ENCODE measurements at places on chromosomes 5 and 9. TPM values are rescaled to one million over a fixed set of nuclear protein-coding genes. Genes with fewer than 3 reads are reported as not detected.

The CCNO gene
- not detected for polyA plus RNA-seq

The DTWD2 gene
- polyA plus RNA-seq = 5.8 TPM

The STPG3 gene
- polyA plus RNA-seq = not detected

The PCDHGA12 gene
- 0.54 TPM for polyA plus RNA-seq

The PLAC8L1 gene
- not detected for polyA plus RNA-seq

- no peaks in the 10 kb centered on the region for H3K4me1 ChIP-seq
- no peaks in the 10 kb centered on the region for H3K36me3 ChIP-seq
- no peaks in the 10 kb centered on the region for H3K27me3 ChIP-seq
- H3K4me3 ChIP-seq = no peak overlapping the region
- no peak overlapping the region for H3K27ac ChIP-seq
Observed at GRCh38 chr5:142225141-142225540, 99.7 kb downstream of the SPRY4 start.

- no peak overlapping the region for H3K27ac ChIP-seq
- no peaks in the 10 kb centered on the region for H3K36me3 ChIP-seq
- H3K4me1 ChIP-seq = peaks cover 5% of the 10 kb centered on the region
- H3K27me3 ChIP-seq = peaks cover 14% of the 10 kb centered on the region
Observed at GRCh38 chr5:141910271-141910673, 13.4 kb upstream of the DELE1 start.

The WNT8A gene
- not detected for polyA plus RNA-seq

DNA sequence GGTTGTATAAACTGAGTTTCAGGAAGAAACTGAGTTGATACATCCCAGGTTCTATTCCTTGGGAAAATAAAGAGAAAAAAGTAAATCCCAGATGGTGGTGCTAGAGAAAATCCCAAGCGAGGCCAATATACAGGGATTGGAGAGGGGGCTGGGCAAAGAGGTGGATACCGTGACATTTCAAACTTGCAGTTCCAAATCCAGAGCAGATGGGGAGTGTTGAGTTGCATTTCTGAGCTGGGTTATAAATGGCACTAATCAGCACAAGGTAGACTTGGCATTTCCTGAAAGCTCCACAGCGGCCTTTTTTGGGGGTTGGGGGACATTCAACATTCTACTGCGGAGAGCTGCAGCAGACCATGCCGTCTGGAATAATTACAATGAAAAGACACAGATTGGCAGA lies 224.4 kb downstream of the NXNL2 start:
- no peak for DNase-seq
- no peaks in the 10 kb centered on the region for H3K36me3 ChIP-seq
- no peak overlapping the region for H3K27ac ChIP-seq

DNA sequence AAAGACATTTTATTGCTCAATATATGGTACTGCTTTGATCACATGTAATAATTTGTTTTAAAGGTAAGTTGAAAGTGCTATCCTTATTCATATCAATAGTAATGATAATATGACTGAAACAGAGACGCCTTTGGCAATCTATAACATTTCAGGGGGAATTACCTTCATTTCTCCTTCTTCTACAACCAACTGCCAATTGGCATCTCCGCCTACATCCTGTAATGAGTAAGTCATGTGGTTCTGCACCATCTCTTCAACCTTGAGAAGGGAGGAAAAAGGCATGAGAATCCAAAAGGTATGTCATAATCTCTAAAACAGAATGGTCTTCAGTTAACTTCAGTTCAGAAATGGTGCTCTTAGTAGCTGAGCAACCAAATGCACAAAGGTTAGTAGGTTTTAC lies 52.4 kb downstream of the HMGCR start:
- no peak overlapping the region for H3K27ac ChIP-seq
- no peak overlapping the region for H3K4me3 ChIP-seq
- no peaks in the 10 kb centered on the region for H3K27me3 ChIP-seq
- no peaks in the 10 kb centered on the region for H3K36me3 ChIP-seq
- DNase-seq = no peak
- H3K4me1 ChIP-seq = no peaks in the 10 kb centered on the region

DNA sequence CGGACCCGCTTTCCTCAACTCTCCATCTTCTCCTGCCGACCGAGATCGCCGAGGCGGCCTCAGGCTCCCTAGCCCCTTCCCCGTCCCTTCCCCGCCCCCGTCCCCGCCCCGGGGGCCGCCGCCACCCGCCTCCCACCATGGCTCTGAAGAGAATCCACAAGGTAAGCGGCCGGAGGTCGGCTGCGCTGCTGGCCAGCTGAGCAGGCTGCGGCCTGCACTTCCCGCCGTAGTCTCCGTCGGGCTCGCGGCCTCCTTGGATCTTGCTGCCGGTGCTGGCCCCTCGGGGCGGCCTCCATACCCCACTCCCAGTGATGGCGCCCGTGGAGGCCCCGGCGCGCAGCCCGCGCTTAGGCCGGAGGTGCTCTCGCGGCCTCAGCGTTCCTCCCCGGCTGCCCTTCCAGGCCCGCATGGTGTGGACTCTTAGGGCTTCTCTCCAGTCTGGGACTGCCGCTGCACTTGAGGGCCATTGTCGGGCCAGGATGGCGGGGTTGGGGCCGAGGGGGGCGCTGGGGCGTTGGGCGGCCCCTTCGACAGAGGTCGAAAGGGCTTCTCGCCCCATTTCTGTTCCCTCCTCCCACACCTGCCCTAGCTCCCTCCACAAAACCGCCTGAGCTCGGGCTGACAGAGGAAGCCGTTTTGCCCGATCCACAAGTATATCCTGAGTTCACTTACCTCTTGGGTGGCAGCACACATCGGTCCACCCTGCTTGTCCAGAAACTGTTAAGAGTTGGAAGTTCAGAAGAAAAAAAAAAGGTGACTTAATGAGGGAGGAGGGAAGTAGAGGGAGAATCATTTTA lies 714 bp downstream of the UBE2D2 start:
- H3K4me3 ChIP-seq = peak overlapping the region; percentile 95
- H3K27me3 ChIP-seq = no peaks in the 10 kb centered on the region
- peaks cover 15% of the 10 kb centered on the region for H3K36me3 ChIP-seq

DNA sequence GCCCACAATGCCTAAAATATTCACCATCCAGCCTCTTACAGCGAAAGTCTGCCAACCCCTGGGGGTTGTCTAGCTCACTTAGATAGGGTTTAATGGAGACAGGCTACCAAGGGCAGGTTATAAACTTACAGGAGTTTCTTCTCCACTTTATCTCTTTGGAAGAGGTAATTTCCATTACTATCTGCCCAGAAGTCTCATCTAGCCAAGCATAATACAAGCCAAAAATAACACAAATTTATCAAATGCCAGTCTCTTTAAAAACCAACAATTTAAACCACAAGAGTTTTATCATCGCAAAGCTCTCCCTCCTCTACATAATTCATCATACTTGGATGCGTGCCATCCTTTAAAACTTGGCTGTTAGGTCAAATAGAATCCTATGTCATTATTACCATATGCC lies 6.2 kb downstream of the RBM22 start:
- H3K4me3 ChIP-seq = no peak overlapping the region
- no peak overlapping the region for H3K27ac ChIP-seq
- no peaks in the 10 kb centered on the region for H3K27me3 ChIP-seq

DNA sequence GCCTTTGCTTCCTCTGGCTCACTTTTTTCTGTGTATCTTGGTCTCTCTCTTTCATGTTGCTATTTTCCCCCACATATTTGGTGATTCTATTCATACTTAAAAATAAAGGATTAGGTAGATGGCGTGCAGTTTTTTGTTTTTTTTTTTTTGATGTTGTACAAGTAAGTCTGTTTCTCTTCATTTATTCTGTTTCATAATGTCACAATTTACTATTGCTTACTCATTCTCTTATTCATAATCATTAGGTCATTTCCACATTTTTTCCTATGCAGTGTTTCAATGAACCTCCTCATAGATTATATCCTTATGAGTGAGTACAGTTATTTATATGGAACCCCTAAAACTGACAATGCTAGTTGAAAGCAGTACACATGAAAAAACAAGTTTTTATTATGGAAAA lies 136.3 kb downstream of the APBA1 start:
- no peaks in the 10 kb centered on the region for H3K4me1 ChIP-seq
- no peaks in the 10 kb centered on the region for H3K36me3 ChIP-seq
- no peak overlapping the region for H3K27ac ChIP-seq
- no peaks in the 10 kb centered on the region for H3K27me3 ChIP-seq
- no peak for DNase-seq

DNA sequence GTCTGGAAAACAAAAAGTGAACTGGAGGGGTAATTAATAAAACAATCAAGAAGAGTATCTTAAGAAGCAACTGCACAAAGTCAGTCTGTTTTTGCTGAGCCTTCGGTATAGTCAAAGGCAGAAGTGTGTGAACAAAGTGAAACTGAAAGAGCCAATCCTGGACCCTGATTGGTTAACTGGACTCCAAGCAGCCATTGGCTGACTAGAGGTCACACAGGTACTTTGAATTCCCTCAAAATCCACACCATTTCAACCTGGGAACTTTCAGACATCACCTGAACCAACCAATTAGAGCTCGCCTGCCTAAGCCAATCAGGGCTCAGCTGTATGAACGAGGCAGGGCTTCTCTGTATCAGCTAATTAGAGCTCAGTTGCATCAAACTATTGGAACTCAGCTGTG lies 286.7 kb downstream of the TLE4 start:
- no peaks in the 10 kb centered on the region for H3K27me3 ChIP-seq
- no peak overlapping the region for H3K4me3 ChIP-seq

The EQTN gene
- 0.30 TPM for polyA plus RNA-seq

GRCh38 chr9:27614551-27614950 lies 41.3 kb upstream of the C9orf72 start:
- H3K27ac ChIP-seq = no peak overlapping the region
- H3K4me3 ChIP-seq = no peak overlapping the region
- DNase-seq = no peak
- no peaks in the 10 kb centered on the region for H3K36me3 ChIP-seq
- no peaks in the 10 kb centered on the region for H3K4me1 ChIP-seq

DNA sequence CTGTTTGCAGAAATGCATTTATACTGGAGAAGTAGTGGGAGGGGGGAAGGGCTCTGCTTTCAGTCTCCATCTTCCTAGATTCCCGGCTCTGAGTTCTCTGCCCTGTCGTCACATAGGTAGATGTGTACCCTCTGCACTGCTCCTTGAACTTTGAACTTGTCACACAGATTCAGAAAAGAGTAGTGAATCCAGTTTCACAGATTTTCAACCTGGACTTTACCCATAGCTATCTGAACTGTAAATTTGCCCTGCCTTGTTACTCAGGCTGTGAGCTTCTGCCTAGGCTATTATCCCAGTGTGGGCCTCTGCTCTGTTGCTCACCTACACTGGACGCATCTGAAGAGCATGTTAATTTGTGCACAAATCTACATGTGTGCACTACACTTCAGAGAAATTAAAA lies 12.8 kb upstream of the C9orf152 start:
- H3K36me3 ChIP-seq = no peaks in the 10 kb centered on the region
- H3K27me3 ChIP-seq = no peaks in the 10 kb centered on the region
- no peak overlapping the region for H3K4me3 ChIP-seq
- DNase-seq = peak; percentile 92
- H3K27ac ChIP-seq = no peak overlapping the region

DNA sequence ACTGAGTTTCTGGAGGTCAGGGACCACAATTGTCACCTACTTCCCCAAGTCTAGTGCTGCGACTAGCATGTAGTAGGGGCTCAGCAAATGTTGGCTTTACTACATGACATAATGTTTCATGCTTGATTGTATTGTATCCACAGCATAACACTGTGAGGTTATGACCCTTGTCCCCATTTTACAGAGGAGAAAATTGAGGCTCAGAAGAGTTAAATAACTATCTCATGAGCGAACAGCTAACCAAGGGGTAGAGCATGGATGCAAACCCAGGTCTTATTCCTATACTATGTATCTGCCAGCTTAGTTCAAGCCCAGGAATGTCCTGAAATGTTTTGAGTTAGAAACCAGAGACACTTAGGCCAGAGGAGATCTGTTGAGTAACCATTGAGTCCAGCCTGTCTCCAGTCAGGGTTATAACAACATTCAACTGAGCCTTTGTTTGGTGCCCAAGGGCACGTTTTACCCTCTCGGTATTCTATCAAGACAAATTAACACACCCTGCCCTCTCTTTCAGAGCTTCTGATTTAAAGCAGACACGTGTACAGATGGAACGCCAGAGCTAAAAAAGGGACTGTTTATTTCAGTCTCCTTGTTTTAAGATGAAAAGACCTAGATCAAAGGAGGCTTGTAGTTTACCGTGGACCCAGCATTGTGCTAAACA lies 16.5 kb downstream of the ANGPTL2 start:
- H3K4me1 ChIP-seq = peaks cover 3% of the 10 kb centered on the region
- no peak for DNase-seq
- H3K27me3 ChIP-seq = no peaks in the 10 kb centered on the region

The CTNND2 gene
- polyA plus RNA-seq = not detected

DNA sequence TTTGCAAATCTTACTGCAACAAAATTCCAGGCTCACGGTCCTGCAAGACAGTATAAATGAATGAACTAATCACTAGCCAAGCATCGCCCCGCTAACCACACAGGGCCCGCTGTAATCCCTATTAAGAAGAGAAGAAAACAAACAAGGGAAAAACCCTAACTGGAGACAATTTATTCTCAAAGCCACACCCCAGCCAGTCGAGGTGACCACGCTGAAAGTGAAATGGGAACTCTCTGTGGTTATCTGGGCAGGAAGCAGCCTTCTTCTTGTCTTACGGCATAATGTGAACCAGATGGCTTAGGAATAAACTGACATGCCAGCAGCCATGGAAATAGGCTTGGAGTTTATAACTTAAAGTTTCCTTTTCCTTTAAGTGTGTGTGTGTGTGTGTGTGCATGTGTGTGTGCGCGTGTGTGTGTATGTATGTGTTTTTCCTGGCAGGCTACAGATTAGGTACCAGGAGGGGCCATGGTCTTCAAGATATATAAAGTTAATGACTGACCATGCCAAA lies 120.2 kb downstream of the SEMA6A start:
- no peaks in the 10 kb centered on the region for H3K27me3 ChIP-seq
- no peaks in the 10 kb centered on the region for H3K36me3 ChIP-seq

- H3K27me3 ChIP-seq = no peaks in the 10 kb centered on the region
- H3K4me3 ChIP-seq = no peak overlapping the region
- no peak for DNase-seq
- H3K36me3 ChIP-seq = no peaks in the 10 kb centered on the region
Observed at GRCh38 chr9:121261107-121261460, 6.9 kb upstream of the GSN start.

GRCh38 chr5:73433272-73433981 lies 15.2 kb downstream of the FOXD1 start:
- no peak overlapping the region for H3K27ac ChIP-seq
- no peak overlapping the region for H3K4me3 ChIP-seq
- peaks cover 60% of the 10 kb centered on the region for H3K27me3 ChIP-seq

GRCh38 chr5:354581-355378 lies 33.3 kb downstream of the AHRR start:
- no peaks in the 10 kb centered on the region for H3K4me1 ChIP-seq
- no peak for DNase-seq
- H3K27ac ChIP-seq = no peak overlapping the region
- no peaks in the 10 kb centered on the region for H3K27me3 ChIP-seq
- no peaks in the 10 kb centered on the region for H3K36me3 ChIP-seq
- H3K4me3 ChIP-seq = no peak overlapping the region

- peaks cover 4% of the 10 kb centered on the region for H3K4me1 ChIP-seq
- no peak overlapping the region for H3K4me3 ChIP-seq
- no peak overlapping the region for H3K27ac ChIP-seq
- H3K36me3 ChIP-seq = no peaks in the 10 kb centered on the region
Observed at GRCh38 chr5:178340637-178341036, 108.0 kb upstream of the PHYKPL start.

The TAF11L10 gene
- not detected for polyA plus RNA-seq

The SLC4A9 gene
- polyA plus RNA-seq = not detected

The PRLR gene
- 1.4 TPM for polyA plus RNA-seq

The UTP15 gene
- polyA plus RNA-seq = 2.5 TPM

The PTGDS gene
- 38.0 TPM for polyA plus RNA-seq

- H3K36me3 ChIP-seq = no peaks in the 10 kb centered on the region
- H3K4me3 ChIP-seq = peak overlapping the region; percentile 61
- peak; percentile 66 for DNase-seq
Observed at GRCh38 chr9:32524892-32525708, 896 bp downstream of the RIGI start.

Measured in small intestine (tissue), 16 donors.